Activated naive CD4-positive, alpha-beta T cell treated with anti-CD3 and anti-CD28 coated beads, Interleukin-2, amount 50 U/mL, for 16 hours (primary cell): ENCODE measurements at places on chromosomes 6 and 20.

DNA sequence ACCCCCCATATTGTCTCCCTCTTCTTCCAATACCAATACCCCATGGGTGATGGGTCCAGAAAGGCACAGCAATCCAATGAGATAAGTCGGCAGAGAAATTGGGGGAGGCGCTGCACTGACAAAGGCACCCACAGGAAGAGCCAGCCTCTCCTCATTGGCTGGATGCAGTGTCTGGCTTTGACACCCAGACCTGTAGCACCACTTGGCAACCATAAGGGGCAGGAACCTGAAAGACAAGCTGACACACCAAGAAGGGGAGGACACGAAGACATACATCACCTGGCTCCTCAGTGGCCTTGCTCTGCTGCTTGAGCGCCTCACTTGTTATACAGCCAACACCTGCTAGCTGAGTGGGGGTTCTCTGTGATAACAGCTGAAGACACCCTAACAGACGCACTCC is 19.4 kb upstream of the SLC4A11 start:
- no peak for DNase-seq

- DNase-seq: no peak
Measured at GRCh38 chr6:149273318-149273717, 44.2 kb upstream of the TAB2 start.

DNA sequence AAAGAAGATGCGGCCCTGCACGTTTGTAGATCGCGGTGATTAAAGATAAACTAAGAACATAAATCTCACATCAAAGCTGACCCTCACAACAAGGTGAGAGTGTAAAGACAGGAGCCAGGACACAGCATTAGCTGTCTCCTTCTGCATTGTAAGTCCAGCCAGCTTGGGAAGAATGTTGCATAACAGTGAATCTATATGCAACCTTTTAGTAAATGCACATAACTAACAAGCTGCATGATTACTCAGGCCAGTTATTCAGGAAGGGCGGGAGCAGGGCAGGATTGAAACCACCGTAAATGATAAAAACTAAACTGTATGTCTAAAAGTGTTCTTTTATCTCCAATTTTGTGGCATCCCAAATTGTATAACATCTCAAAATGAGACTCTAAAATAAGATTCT is 57.1 kb downstream of the POPDC3 start:
- no peak for DNase-seq

- DNase-seq: no peak
Measured at GRCh38 chr20:32514760-32515159, 70.4 kb downstream of the NOL4L start.

DNA sequence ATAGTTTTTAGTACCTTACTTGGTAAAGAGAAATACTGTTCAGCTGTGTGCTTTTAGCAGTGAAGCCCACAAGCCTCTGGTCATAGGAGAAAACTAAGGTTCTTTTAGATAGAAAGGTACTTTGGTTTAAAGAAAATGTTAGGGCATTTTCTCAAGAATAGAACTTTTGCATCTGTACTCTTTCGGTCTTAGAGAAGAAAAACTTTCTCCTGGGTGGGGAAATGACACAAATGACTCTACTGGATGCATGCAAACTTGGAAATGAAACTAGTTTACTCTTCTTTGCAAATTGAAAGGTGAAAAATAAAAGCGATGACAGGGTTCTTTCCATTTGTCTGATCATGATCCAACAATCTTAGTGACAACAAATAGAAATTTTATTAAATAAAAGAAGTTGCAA is 2.1 kb upstream of the TMEM217 start:
- DNase-seq: no peak
